ENCODE measurements at places on chromosomes 7 and 10.

- DNase-seq: no peak
These were observed 153.3 kb upstream of the PRSS1 start for GRCh38 chr7:142595816-142596516.

- no peak for DNase-seq
These were observed 438.9 kb downstream of the RPS24 start for GRCh38 chr10:78472551-78472890.

GRCh38 chr7:82675396-82675795 lies 231.8 kb upstream of the CACNA2D1 start:
- no peak for DNase-seq

DNA sequence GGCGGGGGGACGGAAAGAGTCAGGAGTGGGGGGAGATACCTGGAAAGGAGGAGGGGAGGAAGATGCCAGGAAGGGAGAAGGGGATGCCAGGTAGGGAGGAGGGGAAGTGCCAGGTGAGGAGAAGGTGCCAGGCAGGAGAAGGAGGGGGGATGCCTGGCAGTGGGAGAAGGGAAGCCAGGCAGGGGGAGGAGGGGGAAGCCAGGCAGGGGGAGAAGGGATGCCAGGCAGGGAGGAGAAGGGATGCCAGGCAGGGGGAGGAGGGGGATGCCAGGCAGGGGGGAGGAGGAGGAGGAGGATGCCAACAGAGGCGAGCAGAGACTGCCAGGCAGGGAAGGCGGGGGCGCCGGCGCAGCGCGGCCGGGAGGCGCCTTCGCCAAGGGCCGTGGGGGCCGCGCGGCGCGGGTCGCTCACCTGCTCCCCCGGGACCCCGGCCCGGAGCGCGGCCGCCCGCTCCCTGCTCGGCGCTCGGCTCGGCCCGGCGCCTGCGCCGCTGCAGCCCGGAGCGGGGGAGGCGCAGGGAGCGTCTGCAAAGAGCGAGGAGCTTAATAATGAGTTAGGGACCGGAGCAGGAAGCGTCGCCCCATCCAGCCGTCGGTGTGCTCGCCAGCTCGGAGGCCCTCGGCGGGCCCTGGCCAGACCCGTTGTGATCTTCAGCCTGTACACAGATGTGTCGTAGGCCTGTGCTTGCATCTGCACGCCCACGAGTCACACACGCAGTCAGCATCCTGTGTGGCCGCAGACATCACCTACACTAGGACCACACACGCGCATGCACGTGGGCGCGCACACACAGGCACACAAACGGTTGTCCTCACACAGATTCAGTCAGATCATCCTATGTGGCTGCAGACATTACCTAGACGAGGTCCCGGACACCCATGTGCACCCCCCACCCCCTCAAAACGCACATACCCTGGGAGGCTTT lies 28.4 kb upstream of the SMARCD3 start:
- peak; percentile 40 for DNase-seq

All from hematopoietic multipotent progenitor cell (in vitro differentiated cells).